Upper lobe of right lung (tissue), 1 donor: ENCODE measurements at places on chromosomes 7 and 10.

DNA sequence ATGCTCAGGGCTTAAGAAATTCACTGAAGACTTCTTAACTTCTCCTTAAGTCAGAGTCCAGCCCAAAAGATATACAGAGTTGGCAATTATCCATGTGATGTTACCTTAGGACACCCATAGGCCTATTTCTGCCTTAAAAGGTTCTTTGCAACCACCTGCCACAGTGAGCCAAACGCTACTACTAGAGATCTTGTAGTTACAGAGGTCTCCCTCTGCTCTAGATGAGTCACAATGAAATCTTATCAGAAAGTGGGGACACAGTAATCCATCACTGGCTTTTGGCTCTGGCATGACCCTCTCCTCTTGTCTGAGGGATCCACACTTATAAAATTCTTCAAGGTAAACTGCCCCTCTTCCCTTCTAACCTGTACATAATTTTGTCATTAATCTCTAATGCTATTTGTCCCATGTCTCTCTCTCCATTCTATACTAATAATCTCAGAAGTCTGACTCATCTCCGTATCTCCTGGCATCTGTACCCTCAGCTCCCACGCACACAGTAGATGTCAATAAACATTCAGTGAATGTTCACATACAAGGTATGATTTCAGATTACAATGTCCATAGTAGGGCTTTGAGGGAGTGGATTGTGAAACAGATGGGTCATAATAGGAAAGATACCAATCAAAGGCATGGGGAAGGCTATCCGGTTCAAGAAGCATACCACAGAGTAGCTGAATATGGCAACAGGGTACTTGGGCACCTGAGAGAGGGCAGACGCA is 112.1 kb downstream of the SGMS1 start:
- DNase-seq = no peak

DNA sequence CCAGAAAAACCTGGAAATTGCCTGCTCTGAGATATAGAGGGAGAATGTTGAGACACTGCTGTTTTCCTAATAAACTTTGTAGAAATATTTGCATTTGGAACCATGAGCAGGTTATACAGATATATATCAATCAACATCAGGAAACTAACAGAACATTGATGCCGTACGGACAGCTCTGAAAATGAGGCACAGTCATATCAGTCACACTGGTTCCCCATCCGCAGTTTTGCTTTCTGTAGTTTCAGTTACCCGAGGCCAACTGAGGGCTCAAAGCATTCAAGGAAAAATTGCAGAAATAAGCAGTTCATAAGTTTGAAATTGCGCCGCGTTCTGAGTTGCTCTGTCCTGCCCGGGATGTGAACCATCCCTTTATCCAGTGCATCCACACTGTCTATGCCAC is 137.9 kb downstream of the KLF6 start:
- DNase-seq = no peak

GRCh38 chr10:132355754-132356153 is 23.8 kb downstream of the LRRC27 start:
- DNase-seq = no peak

DNA sequence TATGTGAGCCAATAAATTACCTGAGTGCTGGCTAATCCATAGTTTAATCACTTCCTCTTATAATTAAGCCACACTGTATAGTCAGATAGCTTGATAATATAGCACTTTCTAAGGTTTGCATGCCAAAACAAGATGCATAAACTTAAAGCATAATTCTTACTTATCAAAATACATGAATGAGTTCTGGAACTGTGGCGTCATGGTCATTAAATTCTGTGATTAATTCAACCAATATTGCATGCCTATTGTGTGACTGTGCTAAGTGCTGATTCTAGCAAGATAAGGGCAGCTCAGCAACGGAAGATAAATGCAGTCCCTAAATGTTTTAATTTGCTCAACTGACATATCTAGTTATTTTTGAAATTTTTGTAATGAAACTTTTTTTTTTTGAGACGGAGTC is 29.7 kb downstream of the HOXA1 start:
- DNase-seq = no peak

GRCh38 chr7:139733751-139734150 is 44.0 kb downstream of the HIPK2 start:
- DNase-seq = no peak

- no peak for DNase-seq
Measured at GRCh38 chr7:30038196-30038980, 10.2 kb downstream of the PLEKHA8 start.

DNA sequence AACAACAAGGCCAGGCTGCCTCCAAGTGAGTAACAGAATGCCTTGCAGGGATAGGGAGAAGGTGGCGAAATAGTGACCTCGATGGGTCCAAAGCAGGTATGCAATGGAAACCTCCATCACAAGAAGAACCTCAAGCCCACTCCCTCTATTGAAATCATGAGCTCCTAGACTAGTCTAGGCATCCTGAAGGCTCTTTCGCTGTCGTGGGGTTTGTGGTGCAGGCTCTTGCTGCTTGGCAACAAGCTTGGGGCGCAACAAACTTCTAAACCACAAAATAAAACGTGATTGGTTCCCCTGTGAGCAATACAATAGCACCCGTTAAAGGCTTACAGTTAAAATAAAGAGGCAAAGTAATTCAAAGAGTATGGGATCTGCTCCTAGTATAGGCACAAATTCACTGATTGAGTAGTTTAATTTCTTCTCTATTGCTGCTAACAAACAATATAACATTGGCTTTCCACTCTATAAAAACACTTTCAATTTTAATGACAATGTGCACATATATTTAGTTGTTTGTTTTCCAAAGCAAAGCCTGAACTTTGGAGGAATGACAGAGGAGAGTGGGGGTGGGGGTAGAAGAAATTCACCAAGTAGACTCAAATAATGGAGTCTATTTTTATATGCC is 64.1 kb downstream of the C10orf67 start:
- DNase-seq = no peak

DNA sequence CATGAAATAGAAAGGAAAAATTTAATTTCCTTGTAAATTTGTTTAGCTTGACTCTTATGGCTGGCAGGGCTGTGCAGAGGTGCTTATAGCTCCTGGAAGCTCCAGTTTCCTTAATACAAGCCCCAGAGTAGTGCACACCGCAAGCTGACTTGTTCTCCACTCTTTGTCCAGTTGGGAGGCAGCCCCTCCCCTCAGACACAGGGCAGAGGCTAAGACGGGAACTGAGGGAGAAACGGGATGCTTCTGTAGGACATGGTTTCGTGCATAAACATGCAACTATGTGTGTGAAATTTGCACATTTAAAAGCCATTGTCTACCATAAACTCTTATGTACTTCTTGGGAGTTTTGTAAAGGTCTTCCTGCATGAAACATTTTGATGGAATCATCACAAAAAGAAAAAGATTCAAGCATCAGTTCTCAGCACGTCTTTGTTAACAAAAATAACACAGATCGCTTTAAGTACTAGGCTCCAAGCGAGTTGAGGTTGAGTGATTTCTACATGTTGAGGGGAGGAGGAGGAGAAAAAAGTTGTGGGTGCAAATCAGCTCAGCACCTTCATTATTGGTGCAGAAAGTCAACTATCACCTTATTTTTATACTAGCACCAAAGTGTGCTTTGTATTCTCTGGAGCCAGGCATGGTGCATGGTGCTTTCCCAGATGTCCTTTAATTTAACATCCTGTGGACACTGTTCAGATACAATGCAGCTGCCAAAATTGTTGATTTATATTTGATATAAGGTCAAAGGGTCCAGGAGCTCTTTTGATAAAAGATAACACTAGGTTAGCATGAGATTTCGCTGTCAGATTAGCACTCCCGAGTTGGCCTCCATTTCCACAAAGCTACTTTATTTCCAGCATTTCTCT is 124.5 kb downstream of the CHN2 start:
- no peak for DNase-seq

GRCh38 chr7:14690075-14690474 is 212.5 kb downstream of the DGKB start:
- no peak for DNase-seq

DNA sequence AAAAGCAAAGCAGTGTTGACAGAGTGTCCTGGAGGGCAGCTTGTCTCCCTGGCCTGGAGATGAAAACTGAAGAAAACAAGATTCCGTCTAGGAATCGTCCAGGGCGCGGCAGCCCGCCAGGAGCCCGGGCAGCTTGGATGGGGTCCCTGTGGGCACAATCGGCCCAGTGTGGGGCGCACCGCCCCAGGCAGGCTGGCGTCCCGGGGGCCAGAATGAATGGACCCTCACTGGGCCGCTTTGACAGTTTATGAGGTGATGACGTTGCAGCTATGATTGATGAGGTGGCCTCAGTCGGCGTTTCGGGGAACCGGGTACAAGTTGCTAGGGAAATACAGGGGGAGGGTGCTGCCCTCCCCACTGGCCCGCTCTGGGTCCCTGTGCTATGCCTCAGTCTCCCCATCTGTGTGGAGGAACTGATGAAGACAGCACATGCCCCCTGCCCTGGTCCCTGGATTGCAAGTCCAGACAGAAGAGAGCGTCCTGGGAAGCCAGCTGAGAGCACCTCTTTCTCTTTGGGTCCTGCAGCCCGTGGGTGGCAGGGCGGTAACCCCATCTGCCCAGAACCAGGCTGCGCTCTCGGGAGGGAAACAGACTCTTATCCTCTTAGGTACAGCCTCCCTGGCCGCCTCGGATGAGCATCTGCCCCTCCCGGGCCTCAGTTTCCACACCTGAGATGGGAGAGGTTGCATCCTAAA is 131.3 kb downstream of the LHPP start:
- no peak for DNase-seq

- peak; percentile 91 for DNase-seq
Measured at GRCh38 chr10:132407243-132407746, 10.3 kb downstream of the PWWP2B start.

DNA sequence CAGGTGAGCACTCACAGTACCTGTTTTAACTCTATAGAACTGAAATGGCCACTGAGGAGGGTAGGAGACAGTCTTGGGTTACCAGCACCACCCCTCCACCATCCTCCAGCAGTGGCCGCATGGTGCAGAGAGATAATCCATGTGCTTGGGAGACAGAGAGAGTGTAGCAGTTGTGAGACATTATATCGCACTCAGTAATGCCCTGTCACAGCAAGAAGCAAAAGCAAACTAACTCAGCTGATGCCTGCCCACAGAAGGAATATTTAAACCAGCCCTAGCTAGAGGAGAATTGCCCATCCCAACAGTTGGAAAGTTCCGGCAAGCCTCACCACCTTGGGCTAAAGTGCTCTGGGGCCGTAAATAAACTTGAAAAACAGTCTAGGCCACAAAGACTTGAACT is 58.8 kb upstream of the HBP1 start:
- DNase-seq = no peak

DNA sequence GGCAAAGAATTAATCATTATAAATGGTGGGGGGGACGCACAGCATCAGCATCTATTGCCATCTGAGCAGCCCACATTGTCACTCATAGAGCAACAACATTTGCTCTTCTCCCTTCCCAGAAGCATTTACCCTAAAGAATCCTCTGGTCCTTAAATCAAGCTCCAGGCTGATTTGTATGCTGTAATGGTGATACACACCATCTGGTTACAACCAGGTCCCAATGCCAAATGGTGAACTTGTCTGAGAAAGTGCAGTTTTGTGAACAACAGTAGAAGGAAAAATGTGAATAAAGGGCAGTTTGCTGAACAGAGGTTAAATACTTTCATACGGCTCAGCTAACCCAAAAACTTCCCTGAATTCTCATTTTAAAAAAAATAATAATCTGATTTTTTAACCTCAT is 38.8 kb upstream of the TCF7L2 start:
- no peak for DNase-seq

DNA sequence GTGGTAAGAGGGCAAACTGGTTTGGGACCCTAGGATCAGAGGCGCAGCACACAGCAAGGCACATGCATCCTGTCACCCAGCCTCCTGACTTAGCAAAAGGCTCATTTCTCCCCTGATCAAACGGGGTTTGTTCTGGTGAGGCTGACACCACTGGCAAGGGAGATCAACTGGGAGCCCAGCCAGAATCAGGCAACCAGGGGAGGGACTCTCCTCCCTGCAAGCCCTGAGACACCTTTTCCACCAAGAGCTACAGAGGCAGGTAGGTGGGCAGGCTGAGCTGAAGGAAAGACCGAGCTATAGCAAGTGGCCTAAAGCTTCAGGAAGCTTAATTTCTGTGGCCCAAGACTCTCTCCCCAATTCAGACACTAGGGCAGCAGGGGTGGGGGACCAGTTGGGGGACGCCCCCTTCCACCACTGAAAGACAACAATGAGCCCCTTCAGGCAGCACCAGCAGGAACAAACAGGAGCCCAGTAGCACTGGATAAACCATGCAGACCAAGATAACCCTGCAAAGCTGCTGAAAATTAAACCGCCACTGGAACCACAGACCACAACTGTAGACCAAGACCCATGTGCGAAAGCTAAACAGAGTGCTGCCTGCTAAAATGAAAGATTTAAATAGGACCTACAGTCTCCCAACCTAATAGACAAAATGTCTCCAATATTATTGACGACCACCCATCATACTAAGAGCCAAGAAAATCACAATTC is 27.1 kb upstream of the SAR1A start:
- no peak for DNase-seq

- DNase-seq = no peak
Measured at GRCh38 chr10:48872234-48872633, 67.4 kb downstream of the LRRC18 start.

DNA sequence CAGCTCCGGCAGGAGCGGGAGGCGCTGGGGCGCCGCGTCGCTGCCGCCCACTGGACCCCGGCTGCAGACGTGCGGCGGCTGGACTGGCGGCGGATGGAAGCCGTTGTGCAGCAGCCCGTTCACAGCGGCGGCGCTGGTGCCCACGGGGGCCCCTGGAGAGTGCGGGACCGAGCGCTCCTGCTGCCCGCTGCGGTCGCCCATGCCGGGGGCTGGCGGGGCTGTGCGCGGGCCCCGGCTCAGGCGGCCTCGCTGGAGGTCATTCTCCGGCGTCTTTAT is 413 bp downstream of the PANK1 start:
- no peak for DNase-seq

GRCh38 chr7:27476493-27476892 is 186.2 kb downstream of the HIBADH start:
- DNase-seq = no peak

DNA sequence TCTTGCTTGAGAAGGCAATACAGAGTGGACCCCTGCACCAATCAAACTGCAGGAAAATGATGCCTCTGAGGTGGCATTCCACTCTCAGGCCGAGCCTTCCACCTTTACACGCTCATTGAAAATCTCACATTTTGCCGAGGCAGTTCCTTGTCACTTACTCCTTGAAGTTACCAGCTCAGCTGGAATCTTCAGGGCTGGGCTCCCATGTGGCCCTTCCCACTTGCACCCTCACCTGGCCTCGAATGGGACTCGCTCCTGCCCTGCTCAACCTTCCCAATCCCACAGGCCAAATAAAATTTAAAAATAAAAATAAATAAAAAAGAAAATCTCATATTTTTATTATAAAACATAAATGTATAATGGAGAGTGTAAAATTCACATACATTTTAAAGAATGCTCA is 790.7 kb upstream of the COBL start:
- no peak for DNase-seq

GRCh38 chr7:5598261-5598761 is 174.7 kb upstream of the TNRC18 start:
- DNase-seq = no peak

DNA sequence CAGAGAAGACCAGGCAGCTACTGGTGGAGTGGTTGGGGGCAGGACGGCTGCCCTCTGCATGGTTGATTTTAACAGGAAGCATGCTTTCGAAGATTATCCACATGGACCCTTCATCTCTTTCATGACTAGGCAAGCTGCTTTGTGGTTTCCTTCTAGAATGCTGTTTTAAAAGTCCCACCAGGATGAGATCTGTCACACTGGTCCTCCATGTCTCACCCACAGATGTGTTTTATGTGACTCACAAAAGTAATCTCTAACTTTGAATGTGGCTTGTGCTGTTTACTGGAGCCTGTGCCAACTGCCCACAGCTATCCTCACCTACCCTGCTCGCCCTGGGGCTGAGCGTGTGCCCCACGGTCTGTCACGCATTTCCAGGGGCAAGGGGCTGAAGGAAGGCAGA is 188.8 kb downstream of the GFRA1 start:
- no peak for DNase-seq
